PC-9 (cell line): ENCODE measurements at places on chromosomes 2 and 18.
A peak's percentile ranks its signal among the peaks of the same experiment; 100 is the strongest.

- H3K27ac ChIP-seq: peak overlapping the region; percentile 97
- no peaks in the 10 kb centered on the region for H3K36me3 ChIP-seq
- H3K27me3 ChIP-seq: no peaks in the 10 kb centered on the region
Measured at GRCh38 chr18:8802017-8802672, 96.8 kb downstream of the MTCL1 start.

GRCh38 chr2:26072925-26073768 is 39.3 kb downstream of the RAB10 start:
- peak overlapping the region; percentile 5; the same call in 1 of the 2 replicates for H3K27ac ChIP-seq
- peaks cover 17% of the 10 kb centered on the region for H3K36me3 ChIP-seq
- peaks cover 34% of the 10 kb centered on the region for H3K4me1 ChIP-seq
- no peak overlapping the region for H3K4me3 ChIP-seq

- no peak overlapping the region for H3K4me3 ChIP-seq
- H3K27ac ChIP-seq: no peak overlapping the region
Measured at GRCh38 chr2:136342138-136342537, 224.2 kb upstream of the CXCR4 start.

GRCh38 chr2:1650085-1650872 is 94.0 kb downstream of the PXDN start:
- no peaks in the 10 kb centered on the region for H3K36me3 ChIP-seq
- DNase-seq: no peak
- H3K27me3 ChIP-seq: peaks cover 11% of the 10 kb centered on the region; the same call in 1 of the 2 replicates
- H3K4me3 ChIP-seq: no peak overlapping the region
- H3K4me1 ChIP-seq: no peaks in the 10 kb centered on the region
